ENCODE measurements at places on chromosomes 7 and 10.

- DNase-seq, result no peak
Observed at GRCh38 chr7:25215694-25216335, 12.5 kb downstream of the NPVF start.

- no peak for DNase-seq
Observed at GRCh38 chr7:155944901-155945300, 132.6 kb upstream of the SHH start.

- no peak for DNase-seq
Observed at GRCh38 chr10:123886292-123886691, 5.3 kb downstream of the CPXM2 start.

- DNase-seq, result peak; percentile 84
Observed at GRCh38 chr10:100370714-100371481, 23.9 kb downstream of the SCD start.

DNA sequence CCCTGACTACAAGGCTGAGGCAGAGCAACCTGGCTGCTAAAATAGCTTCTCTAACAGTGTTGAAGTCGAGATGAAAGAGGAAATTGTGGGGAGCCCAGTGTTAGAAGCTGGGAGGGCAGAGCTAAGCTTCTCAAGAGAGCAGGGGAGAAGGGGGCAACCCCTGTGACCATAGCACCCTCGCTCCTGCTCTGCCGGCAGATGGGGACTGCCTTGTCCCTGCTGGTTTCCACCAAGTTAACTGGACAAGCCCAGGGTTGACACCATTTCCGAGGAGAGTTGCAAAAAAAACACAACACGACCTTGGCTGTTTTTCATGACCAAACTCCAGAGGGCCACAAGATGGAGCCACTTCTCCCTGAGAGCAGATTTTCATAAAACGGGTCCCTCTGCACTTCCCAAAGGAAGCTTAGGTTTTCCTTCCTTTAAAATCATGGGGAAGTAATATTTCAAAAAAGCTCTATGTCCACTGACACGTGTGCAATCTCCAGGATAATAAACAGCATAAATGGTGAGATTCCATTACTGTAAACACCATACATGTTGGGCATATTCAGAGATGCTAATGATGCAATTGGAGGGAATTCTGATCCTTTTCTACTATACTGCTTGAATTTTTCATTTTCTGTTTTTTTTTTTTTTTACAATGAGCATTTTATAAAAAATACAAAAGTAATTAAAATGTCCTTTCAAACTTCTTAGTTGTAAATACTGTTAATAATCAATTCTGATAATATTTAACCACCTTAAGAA, 140.4 kb downstream of the PIP4K2A start:
- peak; percentile 14 for DNase-seq

DNA sequence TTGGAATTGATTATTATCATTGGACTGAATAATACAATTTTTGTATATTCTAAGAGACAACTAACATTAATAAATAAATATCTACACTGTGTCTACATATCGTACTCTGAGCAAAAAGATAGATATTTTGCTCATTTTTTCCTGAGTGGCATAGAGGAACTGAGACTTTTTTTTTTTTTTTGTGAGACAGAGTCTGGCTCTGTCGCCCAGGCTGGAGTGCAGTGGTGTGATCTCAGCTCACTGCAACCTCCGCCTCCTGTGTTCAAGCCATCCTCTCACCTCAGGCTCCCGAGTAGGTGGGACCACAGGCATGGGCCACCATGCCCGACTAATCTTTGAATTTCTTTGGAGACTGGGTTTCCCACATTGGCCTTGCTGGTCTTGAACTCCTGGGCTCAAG, 14.0 kb downstream of the KMT2E start:
- no peak for DNase-seq
